Inflammatory macrophage (primary cell): ENCODE measurements at places on chromosomes 12 and 14.

DNA sequence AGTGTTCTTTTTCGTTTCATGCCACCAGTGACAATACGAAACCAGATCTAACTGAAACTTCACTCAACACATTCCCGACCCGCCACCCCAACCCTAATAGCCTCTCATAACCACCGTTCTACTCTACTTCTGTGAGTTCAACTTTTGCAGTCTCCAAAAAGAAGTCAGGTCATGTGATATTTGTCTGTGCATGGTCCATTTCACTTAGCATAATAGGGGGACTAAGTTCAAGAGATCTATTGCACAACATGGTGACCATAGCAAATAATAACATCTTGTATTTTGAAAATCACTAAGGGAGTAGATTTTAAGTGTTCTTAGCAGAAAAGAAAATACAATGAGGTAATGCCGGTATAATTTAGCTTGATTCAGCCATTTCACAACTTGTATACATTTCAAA is 376.4 kb downstream of the DIO2 start:
- DNase-seq, result no peak

- DNase-seq, result no peak
These were observed 2.3 kb downstream of the ATXN7L3B start for GRCh38 chr12:74539765-74540526.

GRCh38 chr12:111126331-111126730 is 206.0 kb upstream of the MYL2 start:
- DNase-seq, result peak; percentile 82

- DNase-seq, result peak; percentile 63
These were observed 24.5 kb downstream of the WDR20 start for GRCh38 chr14:102164241-102164641.

GRCh38 chr12:130858084-130858483 is 13.8 kb upstream of the RAN start:
- DNase-seq, result no peak

GRCh38 chr14:85003805-85004204 is 526.1 kb upstream of the FLRT2 start:
- no peak for DNase-seq

- DNase-seq, result no peak
These were observed 193.9 kb downstream of the C12orf42 start for GRCh38 chr12:103301642-103302591.

GRCh38 chr12:113479590-113480335 is 8.1 kb upstream of the LHX5 start:
- peak; percentile 16 for DNase-seq

DNA sequence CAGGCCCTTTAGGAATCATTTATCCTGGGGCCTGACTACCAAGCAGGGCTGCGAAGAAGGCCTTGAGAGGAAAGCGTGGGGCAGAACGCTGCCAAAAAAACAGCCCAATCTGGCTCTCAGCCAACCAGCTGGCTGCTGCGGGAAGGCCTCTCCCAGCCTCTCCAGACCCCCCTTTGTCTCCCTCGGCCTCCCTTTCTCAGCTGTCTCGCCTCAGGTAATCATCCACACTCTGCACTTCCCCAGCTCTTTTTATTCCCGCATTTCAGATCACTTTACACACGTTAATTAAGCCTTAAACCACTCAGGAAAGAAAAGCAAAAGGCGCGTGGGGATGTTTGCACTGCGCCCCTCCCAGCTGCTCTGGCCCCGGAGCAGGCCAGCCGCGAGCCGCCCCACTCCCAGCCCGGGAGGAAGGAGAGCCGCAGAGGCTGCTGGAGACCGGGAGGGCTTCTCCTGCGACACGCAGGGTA is 208.2 kb upstream of the FOXN3 start:
- DNase-seq, result no peak

DNA sequence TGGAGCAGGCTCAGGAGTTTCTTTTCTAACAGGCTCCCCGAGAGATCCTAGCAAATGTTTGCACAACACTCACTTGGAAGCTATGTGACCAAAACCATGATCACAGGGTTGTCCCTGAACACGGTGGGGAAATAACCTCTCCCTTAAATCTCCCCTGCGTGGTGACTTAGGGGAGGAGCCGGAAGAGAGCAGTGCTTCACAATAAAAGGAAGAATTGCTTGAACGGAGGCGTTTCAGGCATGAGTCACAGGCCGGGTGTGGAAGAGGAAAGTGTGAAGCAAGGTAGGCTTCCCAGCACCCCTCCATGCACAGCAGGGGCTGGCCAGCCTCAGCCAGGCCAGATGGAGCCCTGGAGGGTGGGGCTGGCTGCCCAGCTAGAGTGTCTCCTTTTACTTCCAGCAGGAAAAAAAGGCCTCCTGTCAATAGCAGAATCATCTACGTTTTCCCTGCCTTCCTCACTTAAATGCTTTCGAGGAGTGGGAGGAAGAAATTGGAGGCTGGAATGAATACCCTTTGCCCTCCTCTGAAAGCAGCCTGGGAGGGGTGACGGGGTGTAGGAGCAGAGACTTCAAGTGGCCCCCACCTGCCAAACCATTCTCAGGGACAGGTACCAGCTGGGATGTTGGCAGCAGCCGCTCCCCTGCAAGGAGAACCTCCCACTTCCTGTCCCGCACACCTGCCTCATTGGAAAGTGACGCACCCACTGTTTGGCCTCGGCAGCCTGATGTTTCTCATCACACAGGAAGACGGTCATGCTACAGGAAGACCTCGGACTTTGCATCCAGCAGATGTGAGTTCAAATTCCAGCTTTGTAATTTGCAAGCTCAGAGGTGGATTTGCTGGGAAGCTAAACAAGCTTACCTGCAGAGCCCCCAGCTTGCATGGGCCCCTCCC is 30.1 kb upstream of the PPP2R5C start:
- DNase-seq, result peak; percentile 98

DNA sequence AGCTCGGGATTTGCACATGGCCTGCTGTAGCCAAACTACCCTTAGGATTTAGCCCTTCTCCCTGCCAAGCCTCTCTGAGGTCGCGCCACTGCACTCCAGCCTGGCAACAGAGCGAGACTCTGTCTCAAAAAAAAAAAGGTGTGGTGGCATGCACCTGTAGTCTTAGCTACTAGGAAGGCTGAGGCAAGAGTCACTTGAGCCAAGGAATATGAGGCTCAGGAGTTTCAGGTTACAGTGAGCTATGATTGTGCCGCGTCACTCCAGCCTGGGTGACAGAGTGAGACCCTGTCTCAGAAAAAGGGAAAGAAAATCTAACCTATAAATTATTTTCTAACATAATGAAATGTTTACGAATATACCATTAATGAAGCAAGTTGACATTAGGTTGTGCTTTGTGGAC is 29.7 kb downstream of the ESRRB start:
- DNase-seq, result no peak

GRCh38 chr14:100838493-100839314 is 12.8 kb downstream of the MEG3 start:
- no peak for DNase-seq

- DNase-seq, result no peak
These were observed 107.5 kb downstream of the FAR2 start for GRCh38 chr12:29256598-29256997.

- no peak for DNase-seq
These were observed 97.1 kb downstream of the MYF5 start for GRCh38 chr12:80813820-80814219.

GRCh38 chr12:93603762-93604161 is 31.3 kb downstream of the SOCS2 start:
- DNase-seq, result no peak

DNA sequence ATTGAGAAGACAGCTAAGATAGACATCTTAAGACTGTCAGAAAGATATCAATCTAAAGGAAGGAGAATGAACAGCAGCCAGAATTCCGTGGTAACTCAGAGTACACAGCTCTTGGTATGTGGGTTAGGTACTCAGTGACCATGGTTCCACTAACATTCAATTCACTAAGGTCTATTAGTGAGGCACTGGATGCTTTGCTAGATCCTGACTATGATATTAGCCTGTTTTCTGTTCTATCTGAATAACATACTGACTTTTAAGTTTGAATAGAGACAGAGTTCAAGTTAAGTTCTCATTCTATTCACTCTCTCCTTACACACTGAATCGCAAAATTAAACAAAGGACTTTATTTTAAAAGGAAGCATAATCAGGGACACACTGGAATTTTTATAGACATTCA is 106.4 kb downstream of the PRKD1 start:
- DNase-seq, result no peak
